ENCODE measurements at places on chromosomes 5 and 9.

DNA sequence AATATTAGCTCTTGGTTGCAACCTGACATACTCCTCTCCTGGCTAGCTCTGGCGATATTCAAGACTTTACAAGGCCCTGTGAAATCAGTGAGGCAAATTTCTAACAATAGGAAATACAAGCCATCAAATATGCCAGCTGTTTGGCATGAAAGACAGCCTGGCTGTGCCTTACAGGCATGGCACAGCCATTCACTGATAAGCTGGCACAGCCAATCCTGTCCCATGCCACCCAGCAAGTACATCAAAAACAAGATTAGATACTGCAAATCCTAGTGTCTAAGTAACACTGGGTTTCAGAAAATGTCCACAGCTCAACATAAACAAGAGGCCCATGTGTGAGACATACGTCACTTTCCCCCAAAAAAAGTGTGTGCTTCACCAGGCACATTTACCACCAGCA, 1045.8 kb upstream of the DMAC1 start:
- no peak for DNase-seq

DNA sequence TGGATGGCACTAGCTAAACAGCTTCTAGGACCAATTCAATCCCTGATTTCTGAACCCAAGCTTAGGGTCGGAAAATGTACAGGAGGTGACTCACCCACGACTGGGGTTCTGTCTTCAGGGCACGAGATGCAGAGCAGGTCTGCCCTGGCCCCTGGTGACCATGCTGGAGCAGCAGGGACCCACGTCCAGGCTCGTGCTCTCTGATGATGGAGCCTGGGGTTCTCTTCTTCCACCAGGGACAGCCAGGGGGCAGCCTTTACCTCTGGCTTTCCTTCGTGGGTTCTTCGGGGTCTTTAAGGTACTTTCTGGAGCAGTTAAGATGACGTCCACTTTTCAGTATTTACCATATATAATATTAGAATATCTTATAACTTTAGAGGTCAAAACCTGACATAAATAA, 2.1 kb downstream of the CFAP77 start:
- no peak for DNase-seq

DNA sequence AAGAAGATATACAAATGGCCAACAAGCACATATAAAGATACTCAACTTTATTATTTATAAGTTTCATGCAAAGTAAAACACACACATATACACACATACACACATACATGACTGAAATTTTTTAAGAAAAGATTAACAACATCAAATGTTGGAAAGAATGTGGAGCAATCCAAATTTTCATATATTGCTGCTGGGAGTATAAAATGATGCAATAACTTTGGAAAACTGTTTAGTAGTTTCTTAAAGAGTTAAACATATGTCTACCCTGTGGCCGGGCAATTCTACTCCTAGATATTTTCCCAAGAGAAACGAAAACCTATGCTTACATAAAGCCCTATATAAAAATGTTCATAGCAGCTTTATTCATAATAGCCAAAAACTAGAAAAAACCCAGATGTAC, 99.8 kb upstream of the NR4A3 start:
- DNase-seq, result no peak

DNA sequence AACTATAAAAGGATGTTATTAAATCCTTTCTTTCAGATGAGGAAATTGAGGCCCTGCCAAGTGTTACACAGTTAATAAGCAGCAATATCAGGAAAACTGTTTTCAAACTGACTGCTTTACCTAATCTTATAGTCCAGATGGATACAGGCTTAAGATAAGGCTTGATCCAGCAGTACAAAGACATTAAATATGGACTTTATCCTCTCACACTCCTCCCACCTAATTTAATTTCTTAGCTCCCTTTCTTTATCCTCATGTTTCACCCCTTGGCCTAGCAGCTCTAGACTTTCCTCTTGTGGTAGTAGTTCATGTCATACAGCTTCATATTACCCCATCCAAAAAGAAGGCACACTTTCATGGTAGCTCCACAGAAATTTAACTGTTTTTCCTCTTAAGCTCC, 164.5 kb downstream of the BAAT start:
- DNase-seq, result no peak

GRCh38 chr5:112491257-112491656, 72.2 kb upstream of the EPB41L4A start:
- DNase-seq, result no peak

GRCh38 chr9:89666950-89667349, 62.1 kb downstream of the GADD45G start:
- no peak for DNase-seq

DNA sequence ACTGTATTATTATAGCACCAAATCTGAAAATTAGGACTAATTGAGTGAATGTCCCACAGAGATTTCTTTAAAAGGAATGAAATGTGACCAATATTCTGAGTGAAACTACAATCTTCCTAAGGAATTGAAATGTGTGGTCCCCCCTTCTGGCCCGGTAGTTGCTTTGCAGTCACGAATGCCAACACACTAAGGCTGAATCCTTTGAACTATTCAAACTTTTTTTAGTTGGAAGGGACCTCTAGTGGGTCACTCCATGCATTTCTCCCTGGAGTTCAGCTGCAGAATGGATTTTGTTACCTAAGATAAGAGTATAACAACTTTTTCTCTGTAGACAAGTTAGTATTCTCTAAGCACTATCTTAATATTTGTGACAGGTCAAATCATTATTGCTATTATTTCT, 2.8 kb downstream of the CDH6 start:
- DNase-seq, result no peak

DNA sequence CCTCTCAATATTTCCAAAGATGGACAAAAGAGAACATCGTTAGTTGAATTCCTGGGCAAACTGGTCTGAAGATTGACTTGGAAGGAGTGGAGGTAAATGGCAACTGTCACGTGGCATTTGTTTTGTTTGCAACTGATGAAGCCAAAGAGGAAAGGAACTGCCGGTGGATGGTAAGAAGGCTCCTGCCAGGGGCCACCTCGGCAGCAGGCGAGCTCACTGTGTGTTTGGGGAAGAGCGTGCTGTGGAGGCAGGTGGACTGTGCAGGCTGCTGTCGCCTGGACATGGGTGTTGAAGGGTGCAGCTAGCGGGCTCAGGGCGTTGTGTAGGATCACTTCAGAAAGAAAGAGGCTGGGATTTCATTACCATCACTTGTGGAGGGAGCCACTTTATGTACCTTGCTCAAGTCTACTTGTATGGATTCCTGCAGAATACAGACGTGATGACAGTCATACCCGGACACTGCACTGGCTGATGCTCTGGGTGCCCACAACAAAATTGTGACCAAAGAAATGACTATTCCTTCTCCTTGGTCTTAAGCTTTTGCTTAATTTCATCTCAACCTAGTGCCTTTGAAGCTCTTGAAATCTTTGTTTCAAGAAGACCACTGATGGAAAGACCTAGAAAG, 72.7 kb downstream of the MAP1B start:
- no peak for DNase-seq

- DNase-seq, result no peak
Measured at GRCh38 chr5:124701873-124702425, 44.5 kb downstream of the ZNF608 start.

- no peak for DNase-seq
Measured at GRCh38 chr9:115855458-115856133, 298.0 kb upstream of the PAPPA start.

DNA sequence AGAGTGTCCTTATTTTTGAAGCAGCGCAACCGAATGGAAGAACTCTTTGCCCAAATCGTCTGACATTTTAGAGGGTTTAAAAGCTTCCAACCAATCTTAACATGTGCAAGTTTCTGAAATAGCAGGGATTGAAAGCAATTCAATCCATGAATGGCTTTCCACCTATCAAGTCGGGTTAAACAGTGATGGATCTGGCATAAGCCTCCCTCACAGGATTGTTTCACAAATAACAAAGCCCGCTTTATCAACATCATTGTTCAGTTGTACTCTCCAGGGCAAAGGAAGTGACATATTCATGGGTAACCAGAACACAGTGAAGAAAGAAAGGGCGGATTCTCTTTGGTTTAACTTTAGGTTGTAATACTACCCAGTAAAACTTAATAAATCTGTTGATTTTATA, 497.3 kb downstream of the MTRR start:
- DNase-seq, result no peak

DNA sequence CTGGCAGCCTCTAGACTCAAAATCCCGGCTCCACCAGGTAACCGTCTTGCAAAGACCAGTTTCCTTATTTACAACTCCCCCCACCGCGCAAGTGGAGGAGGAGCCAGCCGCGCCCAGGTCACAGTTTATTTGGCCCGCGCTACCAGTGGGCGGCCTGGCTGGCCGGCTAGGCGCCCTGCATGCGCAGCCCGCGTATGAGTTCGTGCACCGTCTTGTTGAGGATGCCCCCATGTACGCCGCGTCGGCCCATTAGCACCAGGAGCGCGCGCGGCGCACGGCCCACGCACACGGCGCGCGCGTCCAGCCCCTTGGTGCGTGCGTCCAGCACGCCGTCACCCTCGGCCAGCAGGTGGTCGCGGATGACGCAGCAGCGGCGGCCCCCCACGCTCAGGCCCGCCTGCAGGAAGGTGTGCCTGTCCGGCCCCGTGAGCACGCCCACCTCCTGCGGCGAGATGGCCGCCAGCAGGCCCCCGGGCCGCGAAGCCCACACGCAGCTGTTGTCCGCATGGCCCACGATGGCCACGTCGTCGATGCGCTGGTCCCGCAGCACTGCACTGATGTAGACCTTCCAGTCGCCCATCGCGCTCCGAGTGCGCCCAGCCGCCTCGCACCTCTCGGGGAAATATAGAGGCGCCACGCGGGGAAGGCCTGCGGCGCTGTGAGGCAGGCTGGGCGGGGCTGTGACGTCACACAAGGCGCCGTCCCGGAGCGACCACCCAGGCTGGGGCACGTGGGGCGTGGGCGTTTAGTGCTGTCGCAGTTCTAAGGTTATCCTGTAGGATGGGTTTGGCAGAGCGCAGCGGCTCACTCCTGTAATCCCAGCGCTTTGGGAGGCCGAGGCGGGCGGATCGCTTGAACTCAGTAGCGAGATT, at the start of gene PFN3:
PFN3 (minus strand) TSS at position 665 of the 872 bp plus-strand sequence; CDS start at position 580, 85 bp downstream.
- no peak for DNase-seq

DNA sequence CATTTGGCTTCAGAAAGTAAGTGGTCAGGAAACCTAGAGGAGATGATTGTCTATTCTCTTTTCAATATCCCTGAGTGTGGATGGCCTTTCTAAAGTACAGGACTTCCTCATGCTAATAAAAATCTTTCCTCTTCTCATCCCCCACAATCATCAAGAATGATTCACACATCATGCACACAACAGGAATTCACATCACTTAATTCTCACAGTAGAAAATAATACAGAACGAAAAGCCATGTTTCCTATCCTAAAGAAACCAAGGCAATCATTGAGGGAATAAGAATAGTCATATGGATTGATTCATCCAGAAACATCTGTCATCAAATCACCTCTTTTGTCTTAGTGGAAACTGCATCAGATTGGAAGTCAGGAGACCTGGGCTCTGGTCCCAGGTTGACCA, 203.1 kb upstream of the PIK3R1 start:
- DNase-seq, result no peak

GRCh38 chr9:31136524-31136923, 1247.9 kb upstream of the ACO1 start:
- DNase-seq, result no peak
